Activated naive CD8-positive, alpha-beta T cell treated with anti-CD3 and anti-CD28 coated beads, Interleukin-2, amount 50 U/mL, for 24 hours (primary cell): ENCODE measurements at places on chromosomes 11 and 22.
A peak's percentile ranks its signal among the peaks of the same experiment; 100 is the strongest.

DNA sequence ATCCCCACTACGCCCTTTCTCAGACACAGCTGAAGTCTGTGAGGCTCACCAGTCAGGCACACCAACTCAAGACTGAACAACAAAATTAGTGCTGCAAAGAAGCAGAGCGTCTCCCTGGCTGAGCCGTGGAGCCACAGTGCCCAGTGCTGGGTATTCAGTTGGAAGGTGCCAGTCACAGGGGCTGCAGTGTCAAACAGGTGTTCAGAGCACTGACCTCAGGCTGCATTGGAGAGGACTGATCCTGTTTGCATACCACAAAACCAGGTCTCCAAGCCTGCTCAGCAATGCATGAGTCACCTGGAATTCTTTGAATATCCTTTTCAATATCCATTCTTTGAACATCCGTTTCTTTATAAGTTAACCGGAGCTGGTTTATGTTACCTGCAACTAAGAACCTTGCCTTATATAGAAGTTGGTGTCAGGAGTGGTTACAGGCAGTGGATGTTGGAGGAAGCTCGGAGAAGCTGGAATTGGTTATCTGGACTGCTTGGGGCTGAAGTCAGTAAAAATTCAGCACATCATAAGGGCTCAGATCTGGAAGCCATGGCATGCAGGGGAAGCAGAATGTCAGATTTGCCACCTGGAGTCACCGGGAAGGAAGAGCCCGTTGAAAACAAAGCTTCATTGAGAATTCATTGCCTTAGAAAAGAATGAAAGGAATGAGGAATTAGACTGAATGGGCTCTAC lies 30.3 kb downstream of the PDGFB start:
- DNase-seq = no peak

GRCh38 chr11:34132261-34132965 lies 27.0 kb downstream of the NAT10 start:
- DNase-seq = no peak

- DNase-seq = no peak
Measured at GRCh38 chr11:114132944-114133394, 73.5 kb downstream of the ZBTB16 start.

DNA sequence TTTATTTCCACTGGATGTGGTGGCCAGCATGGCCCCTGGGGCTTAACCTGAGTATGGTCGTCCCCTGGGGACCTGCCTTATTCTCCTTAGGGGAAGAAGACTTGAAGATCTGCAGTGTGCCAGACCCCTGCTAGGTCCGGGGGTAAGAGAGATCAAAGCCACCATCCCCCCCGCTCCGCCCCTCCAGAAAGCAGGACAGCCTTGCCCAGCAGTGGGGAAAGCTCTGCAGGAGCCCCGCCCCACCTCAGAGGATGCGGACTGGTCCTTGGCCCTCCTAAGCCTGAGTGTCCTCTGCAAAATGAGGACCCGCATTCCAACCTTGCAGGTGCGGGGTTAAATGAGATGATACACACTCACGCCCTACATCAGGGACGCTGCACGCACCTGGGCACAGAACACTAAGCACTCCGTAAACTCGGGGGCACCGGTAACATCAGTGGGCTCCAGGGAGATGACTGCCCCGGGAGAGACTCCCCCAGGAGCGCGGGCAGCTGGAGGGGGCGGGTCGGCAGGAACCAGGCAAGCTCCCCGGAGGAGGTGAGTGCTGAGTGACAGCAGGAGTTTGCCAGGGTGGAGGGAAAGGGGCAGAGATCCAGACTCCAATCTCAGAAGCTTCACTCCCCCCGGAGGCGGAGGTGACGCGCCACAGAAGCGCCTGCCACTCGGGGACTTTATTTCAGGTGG lies 564 bp upstream of the ANO1 start:
- DNase-seq = no peak

GRCh38 chr22:45677063-45677462 lies 5.4 kb downstream of the ATXN10 start:
- no peak for DNase-seq

DNA sequence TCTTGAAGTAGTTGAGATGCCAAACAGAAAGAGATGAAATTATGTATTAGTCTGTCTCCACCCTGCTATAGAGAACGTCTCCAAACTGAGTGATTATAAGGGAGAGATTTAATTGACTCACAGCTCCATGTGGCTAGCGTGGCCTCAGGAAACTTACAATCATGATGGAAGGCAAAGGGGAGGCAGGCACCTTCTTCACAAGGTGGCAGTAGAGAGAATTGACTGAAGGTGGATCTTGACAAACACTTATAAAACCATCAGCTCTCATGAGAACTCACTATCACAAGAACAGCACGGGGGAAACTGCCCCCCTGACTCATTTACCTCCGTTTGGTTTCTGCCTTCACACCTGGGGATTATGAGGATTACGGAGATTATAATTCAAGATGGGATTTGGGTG lies 794.0 kb downstream of the CNTN5 start:
- no peak for DNase-seq

GRCh38 chr11:536841-537621 lies at the start of gene LRRC56:
TSS of gene LRRC56 (plus strand) at chr11:537527. CDS start at chr11:540685, 3,158 bp downstream.
- peak; percentile 92 for DNase-seq

DNA sequence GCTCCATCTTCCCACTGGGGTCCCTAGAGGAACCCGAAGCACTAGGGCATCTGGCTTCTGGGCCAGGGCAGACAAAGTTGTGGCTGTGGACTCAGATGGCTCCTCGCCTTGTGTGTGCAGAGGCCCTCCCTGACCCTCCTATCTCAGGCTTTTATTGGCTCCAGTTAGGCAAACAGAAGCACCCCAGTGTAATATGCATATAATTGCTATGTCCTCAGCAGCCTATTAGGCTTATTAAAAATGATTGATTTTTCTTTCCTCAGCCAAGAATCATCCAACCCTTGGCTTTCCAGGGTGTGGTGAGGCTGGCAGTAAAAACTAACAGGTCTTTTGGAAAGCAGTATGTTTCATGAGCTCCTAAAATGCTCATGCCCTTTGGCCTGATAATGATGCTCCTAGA lies 22.3 kb downstream of the UPB1 start:
- no peak for DNase-seq

DNA sequence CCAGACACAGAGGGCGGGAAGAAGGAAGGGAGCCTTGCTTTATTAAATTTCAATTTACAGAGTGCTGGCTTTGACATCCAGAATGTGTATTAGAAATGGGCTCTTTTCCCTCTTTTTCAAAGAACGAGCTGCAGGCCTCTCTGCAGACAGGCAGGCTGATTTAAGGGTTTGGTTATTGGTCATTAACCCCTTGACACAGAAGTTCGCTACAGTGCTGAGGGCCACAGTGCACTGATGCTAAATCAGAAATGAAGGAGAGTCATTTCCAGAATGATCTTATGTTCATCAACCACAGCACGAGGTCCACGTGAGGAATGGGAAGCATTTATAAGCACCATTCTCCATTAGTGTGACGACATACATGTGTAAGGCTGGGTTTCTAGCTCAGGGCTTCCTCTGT lies 51.8 kb downstream of the CSNK2A3 start:
- DNase-seq = no peak

DNA sequence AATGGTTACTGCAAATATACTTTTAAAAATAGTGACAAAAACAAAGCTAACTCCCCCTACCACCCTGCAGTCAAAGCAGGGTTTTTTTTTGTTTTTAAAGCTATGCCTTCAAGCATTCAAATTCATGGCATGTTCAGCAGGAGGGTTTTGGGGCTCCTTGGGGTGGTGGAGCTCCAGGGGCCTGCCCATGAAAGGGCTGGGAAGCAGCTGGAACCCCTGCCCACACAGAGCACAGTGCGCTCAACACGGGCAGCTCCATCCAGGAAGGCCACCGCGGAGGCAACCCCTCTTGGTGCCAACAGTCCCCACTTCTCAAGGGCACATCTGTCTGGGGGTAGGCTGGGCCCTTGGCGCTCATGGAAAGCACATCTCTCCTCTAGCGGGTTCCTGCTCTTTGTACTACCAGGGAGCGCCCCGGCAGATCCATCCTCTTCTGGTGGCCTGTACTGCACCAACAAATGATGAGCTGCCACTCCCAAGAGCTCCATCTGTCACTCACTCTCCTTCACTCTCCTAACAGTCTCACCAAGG lies 16.6 kb upstream of the PHLDA2 start:
- DNase-seq = no peak

DNA sequence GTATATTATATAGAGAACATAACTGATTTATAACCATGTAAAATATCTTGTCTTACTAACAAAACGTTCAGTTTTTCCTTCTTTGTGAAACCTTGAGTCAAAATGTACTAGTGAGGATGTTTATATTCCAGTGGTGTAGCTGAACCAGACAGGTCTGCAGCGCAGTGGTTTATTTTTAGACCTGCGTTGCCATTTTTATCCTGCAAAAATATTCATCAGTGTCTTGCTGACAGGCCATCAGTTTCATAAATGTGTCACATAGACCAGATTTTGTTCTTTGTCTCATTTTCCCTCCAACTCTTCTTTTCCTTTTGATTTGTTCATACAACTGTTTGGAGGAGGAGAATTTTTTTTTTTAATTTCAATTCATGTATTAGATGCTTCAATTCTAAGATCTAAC lies 43.1 kb downstream of the HSD17B12 start:
- no peak for DNase-seq

- DNase-seq = no peak
Measured at GRCh38 chr11:96073536-96073935, 149.6 kb upstream of the MTMR2 start.

- no peak for DNase-seq
Measured at GRCh38 chr11:15641271-15642045, 526.7 kb downstream of the INSC start.

DNA sequence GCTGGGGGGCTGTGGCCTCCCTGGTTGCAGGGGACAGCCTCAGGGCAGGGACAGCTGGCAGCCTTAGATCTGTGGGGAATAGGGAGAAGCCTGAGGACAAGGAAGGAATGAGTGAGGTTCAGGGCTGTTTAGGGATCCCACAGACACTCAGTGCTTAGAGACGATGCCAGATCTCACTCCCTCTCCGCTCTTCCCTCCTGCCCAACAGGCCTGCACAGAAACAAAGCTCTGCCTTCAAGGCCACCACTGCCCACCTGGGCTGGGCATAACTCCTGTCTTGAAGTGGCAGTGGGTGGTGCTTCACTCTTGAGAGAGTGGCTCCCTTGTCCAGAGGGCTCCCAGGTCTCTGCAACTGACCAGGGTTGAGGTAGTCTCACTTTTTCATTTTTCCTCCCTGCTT lies 13.1 kb upstream of the CENATAC start:
- DNase-seq = no peak

DNA sequence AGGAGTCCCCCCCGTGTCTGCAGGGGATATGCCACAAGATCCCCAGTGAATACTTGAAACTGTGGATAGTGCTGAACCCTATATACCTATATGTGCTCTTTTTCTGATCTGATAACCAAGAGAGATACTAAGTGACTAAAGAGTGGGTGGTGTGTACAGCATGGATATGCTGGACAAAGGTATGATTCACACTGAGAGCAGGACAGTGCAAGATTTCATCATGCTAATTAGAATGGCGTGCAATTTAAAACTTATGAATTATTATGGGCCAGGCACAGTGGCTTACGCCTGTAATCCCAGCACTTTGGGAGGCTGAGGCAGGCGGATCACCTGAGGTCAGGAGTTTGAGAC lies 90.2 kb upstream of the ALKBH3 start:
- DNase-seq = no peak

DNA sequence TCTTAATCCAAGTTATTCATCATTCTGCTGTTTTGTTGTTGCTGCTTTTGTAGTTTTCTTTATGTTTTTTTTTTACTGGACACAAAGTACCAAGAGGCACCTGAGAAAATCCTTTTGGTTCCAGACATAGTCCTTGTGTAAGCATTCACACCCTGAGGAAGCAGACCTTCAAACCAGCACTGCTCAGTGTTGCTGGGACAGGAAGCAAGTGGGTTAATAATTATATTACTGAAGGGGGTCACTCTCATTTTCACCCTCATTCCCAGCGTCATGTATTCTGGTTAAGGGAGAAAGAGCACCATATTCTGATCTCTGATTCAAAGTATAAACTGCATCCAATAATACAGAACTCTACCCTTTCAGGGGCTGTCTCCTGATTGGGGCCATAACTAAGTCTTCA lies 5.9 kb upstream of the ALKBH3 start:
- DNase-seq = no peak

- no peak for DNase-seq
Measured at GRCh38 chr11:119739021-119739703, 10.2 kb upstream of the NECTIN1 start.

DNA sequence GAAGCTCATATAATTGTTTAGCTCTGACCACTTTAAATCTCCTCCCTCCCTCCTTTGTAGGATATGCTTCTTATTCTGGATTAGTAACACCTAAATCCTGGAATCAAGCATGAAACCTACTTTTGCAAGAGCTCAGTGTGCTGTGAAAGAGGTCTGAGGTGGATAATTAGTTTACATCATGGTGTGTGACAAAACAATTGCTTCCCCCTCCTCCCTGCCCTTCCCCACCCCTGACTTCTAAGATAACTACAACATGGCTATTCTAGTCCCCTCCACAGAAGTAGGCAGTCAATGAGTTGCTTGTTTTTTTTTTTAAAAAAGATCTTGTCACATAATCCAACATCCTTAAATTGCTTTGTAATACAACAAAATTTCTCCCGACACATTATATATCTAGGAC lies 314.0 kb downstream of the CADM1 start:
- no peak for DNase-seq

GRCh38 chr11:75813622-75814039 lies 1.4 kb upstream of the UVRAG start:
- DNase-seq = no peak

DNA sequence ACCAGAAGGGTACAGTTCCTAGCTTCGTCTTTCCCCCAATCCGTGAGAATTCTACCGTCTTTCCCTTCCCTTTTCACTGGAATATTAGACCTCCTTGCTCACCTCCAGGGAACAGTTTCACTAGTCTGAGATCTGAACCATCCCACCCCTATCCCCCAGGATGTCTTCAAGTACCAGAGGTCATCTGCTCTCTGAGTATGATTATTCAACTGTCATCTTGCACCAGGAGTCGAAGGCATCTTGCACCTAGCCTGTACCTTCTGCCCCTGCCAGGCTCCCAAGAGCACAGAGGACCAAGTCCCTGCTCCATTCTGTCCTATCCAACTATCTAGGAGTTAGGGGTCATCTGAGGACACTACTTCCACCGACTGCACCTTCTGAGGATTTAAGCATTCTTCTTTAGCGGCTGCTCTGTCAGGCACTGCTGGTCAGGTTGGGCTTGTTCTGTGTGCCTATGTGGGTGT lies 804 bp downstream of the ACER3 start:
- no peak for DNase-seq

GRCh38 chr11:29135504-29135903 lies 881.3 kb downstream of the KCNA4 start:
- DNase-seq = no peak

DNA sequence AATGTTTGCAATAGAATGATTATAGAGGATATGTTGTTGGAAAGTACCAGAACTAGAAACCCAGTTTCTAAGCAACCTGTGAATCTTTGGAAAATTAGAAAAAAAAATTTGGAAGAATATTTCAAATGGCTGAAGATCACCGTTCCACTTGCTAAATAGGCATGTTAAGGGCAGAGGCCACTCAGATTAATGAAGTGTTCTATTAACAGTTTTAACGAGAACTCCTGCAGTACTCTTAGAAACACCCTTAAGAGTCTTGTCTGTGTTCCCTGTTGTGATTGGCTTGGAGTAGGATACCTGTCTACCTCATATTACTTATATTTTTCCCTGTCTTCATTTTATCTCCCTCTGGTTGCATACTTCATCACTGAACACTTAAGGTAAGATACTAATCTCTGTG lies 4.6 kb downstream of the C11orf54 start:
- DNase-seq = no peak
